ENCODE measurements at places on chromosomes 5 and 9.

- no peak for DNase-seq
These were observed 129.2 kb downstream of the MED27 start for GRCh38 chr9:131950487-131950886.

GRCh38 chr9:124625087-124625486, 117.9 kb upstream of the NR5A1 start:
- no peak for DNase-seq

GRCh38 chr5:1889321-1890065, 6.8 kb upstream of the IRX4 start:
- DNase-seq = no peak

- no peak for DNase-seq
These were observed 795.0 kb downstream of the EFNA5 start for GRCh38 chr5:106875591-106876297.

GRCh38 chr5:150092159-150092787, 5.9 kb upstream of the CSF1R start:
- no peak for DNase-seq

- no peak for DNase-seq
These were observed 309.8 kb downstream of the TAF11L14 start for GRCh38 chr5:17944046-17944445.

DNA sequence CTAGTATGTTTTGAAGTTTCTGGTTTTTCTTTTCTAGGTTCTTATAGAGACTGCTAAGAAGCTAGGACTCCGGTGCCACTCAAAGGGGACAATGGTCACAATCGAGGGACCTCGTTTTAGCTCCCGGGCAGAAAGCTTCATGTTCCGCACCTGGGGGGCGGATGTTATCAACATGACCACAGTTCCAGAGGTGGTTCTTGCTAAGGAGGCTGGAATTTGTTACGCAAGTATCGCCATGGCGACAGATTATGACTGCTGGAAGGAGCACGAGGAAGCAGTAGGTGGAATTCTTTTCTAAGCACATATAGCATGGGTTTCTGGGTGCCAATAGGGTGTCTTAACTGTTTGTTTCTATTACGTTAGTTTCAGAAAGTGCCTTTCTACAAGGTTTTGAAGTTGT, 52.2 kb downstream of the MTAP start:
- DNase-seq = no peak

- peak; percentile 90 for DNase-seq
These were observed 129.2 kb upstream of the ADRA1B start for GRCh38 chr5:159786901-159787691.

- no peak for DNase-seq
These were observed 61.7 kb upstream of the PLPP6 start for GRCh38 chr9:4600368-4600767.

DNA sequence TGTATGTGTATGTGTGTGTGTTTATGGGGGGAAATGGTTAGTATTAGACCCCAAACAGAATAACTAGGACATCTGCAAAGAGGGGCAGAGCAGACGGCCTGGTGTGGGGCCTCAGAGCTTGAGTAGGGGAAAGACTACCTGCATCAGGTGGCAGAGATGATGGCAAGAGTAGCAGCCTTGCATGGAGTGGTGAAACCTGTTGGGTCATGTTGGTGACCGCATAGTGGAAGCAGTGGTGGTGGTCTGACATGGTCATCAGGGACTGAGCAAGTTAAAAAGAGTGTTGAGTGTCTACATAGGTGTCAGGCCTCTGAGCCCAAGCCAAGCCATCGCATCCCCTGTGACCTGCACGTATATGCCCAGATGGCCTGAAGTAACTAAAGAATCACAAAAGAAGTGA, 153.2 kb downstream of the FGF10 start:
- no peak for DNase-seq

- no peak for DNase-seq
These were observed 52.0 kb upstream of the NTRK2 start for GRCh38 chr9:84617411-84618029.

GRCh38 chr5:137714946-137715345, 20.9 kb downstream of the KLHL3 start:
- DNase-seq = no peak

- no peak for DNase-seq
These were observed 23.3 kb downstream of the SLC25A48 start for GRCh38 chr5:135857630-135858311.

DNA sequence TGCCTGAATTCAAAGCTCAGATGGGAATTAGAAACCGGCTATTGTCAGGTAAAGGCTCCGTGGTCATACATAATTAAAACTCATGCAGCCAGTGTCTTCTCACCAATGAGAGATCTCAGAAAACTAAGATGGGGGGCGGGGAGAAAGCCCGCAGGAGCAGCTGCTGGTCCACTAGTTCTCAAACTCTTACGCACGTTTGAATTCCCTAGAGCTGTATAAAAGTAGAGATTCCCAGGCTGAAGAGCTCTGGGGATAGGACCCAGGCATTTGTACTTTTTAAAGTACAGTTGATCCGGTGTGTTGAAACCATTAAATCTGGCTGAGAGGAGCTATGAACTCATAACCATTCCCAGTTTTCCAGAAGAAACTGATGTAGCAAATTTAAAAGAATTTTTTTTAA, 68.5 kb downstream of the FRMD3 start:
- no peak for DNase-seq

Data from posterior vena cava (tissue), 2 donors.